Regular cardiac myocyte (primary cell): ENCODE measurements at places on chromosomes 1 and 21. TPM values are rescaled to one million over a fixed set of nuclear protein-coding genes. Genes with fewer than 3 reads are reported as not detected.

Gene LCE3D
- not detected in 2 replicates for total RNA-seq

Gene AGT
- total RNA-seq: 0.19 and 5.4 TPM in 2 replicates

Gene KIAA1614
- 2.9 and 4.5 TPM in 2 replicates for total RNA-seq

Gene MX2
- 2.9 and 4.2 TPM in 2 replicates for total RNA-seq

Gene S100A7A
- not detected in 2 replicates for total RNA-seq

Gene JAK1
- total RNA-seq: 141 and 181 TPM in 2 replicates

Gene S100B
- total RNA-seq: 0.28 TPM in 1 of 2 replicates, not detected in the other

Gene RPE65
- not detected in 2 replicates for total RNA-seq

Gene CR1L
- not detected in 2 replicates for total RNA-seq

Gene ERG
- total RNA-seq: 0.19 and 0.56 TPM in 2 replicates

Gene LMX1A
- not detected in 2 replicates for total RNA-seq

Gene PTPRC
- total RNA-seq: 0.28 and 0.58 TPM in 2 replicates

Gene BGLAP
- total RNA-seq: under 0.01 and 0.85 TPM in 2 replicates

Gene OR2C3
- not detected in 2 replicates for total RNA-seq

Gene PROX1
- 0.28 and 0.38 TPM in 2 replicates for total RNA-seq

Gene SYTL1
- under 0.01 TPM in 1 of 2 replicates, not detected in the other for total RNA-seq

Gene DUSP12
- total RNA-seq: 24.0 and 26.5 TPM in 2 replicates

Gene TTLL10
- not detected in 2 replicates for total RNA-seq

Gene KCNH1
- total RNA-seq: 0.19 TPM in 1 of 2 replicates, not detected in the other

Gene OR6K3
- total RNA-seq: not detected in 2 replicates

Gene SLC1A7
- 0.58 and 1.1 TPM in 2 replicates for total RNA-seq

Gene COL9A2
- 0.38 and 1.4 TPM in 2 replicates for total RNA-seq

Gene MEX3A
- 1.1 and 1.2 TPM in 2 replicates for total RNA-seq

Gene ARMH1
- total RNA-seq: under 0.01 and 0.28 TPM in 2 replicates

Gene FAM229A
- total RNA-seq: 0.58 and 1.1 TPM in 2 replicates

Gene MSH4
- total RNA-seq: 0.38 and 1.4 TPM in 2 replicates

Gene RGS1
- under 0.01 TPM in 1 of 2 replicates, not detected in the other for total RNA-seq

Gene CSMD2
- total RNA-seq: 0.38 and 0.56 TPM in 2 replicates

Gene SPRR1A
- not detected in 2 replicates for total RNA-seq

Gene LAX1
- total RNA-seq: under 0.01 TPM in 1 of 2 replicates, not detected in the other

Gene GUCA2B
- total RNA-seq: not detected in 2 replicates

Gene TLR5
- 0.28 and 0.58 TPM in 2 replicates for total RNA-seq

Gene PRAMEF20
- not detected in 2 replicates for total RNA-seq

Gene CCNL2
- 63.8 and 140 TPM in 2 replicates for total RNA-seq
